ENCODE measurements at places on chromosomes 6 and 20.

DNA sequence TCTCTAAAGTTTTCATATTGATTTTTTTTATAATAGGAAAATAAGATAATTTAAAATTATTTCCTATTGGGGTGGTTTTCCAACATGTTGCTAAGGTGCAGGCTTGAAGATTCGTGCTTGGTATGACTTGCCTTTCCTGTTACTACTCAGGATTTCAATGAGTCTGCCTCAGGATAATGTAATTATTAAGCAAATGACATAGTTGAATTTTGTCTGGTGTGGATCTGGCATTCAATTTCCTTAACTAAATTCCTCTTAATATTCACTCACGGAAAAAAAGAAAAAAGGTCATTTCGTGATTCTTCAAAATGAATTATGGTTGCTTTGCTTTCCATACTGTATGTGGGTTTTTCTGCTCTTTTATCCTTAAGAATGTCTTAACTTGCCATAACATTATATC lies 9.3 kb upstream of the FILIP1 start:
- DNase-seq, result no peak

DNA sequence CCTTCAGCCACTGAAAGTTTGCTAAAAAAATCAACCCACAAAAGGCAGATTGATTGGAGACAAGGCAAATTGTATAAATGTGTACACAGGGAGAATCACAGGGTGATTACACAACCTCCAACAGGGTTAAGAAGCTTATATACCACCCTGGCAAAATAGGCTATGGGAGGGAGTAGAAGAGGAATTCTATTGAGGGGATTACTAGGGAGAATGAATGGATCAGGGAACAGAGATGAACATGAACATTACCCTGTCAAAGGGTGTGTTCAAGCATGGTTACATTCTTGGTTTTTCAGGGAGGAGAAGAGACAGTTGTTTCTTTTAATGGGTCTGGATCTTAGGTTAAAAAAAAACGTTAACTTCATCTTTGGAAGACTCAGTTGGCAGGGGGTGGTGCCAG lies 5.1 kb upstream of the MRS2 start:
- DNase-seq, result no peak

- no peak for DNase-seq
These were observed 27.6 kb downstream of the GABRR2 start for GRCh38 chr6:89287351-89288028.

DNA sequence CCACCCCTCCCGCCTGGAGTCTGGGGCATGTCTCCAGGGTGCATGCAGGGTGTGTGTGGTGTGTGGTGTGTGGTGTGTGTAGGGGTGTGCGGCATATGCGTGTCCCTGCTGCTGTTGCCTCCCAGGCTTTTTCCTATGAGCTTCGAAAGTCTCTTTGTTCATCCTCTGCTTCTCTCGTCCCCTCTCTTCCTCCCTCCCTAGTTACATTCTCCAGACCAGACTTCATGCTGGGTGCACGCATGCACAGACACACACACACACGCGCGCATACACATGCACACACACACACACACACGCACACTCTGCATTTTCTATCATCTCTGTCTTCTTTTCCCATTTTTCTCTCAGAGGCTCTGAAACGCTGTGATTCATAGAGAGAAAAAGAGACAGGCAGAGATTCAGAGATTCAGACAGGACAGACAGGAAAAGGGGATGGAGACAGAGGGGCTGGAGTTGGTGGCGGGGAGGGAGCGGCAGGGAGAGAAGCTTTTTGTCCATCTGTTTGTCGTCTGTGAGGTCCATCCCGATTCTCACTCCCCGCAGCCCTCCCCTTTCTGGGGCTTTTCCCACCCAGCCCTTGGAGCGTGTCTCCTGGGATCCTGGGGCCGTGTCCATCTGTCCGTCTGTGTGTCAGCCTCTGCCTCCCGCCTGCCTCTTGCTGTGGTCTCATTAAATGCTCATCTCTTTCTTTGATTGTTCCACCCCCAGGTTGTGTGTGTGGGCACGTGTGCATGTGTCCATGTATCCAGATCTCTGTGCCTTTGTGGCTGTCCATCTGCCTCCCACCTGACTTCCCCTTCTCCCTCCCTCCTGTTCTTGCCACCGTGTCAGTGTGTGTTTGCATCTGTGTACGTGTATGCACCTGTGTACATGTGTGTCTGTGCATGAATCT lies 62.6 kb downstream of the SRC start:
- no peak for DNase-seq

DNA sequence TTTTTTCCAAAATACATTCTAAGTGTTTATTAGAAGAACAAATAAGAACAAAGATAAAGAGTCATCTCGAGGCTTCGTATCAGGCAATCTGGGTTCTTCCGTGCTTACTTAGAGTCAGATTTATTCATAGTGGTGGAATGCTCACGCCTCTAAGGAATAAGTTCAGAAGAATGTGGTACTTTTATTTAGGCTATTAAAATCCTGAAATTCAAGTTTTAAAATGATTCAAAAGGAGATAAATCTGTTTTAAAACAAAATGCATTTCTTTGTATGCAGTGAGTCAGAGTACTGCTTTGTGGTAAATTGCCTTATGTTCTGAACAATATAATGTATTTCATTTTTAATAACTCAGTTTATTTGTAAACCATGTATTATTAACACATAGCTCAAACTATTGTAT lies 89.1 kb downstream of the FUT9 start:
- no peak for DNase-seq

GRCh38 chr20:50810063-50810462 lies 15.2 kb downstream of the BCAS4 start:
- DNase-seq, result no peak

- DNase-seq, result no peak
These were observed 3.1 kb downstream of the F13A1 start for GRCh38 chr6:6317386-6317785.

- DNase-seq, result no peak
These were observed 157.8 kb downstream of the TPBG start for GRCh38 chr6:82521369-82521768.

GRCh38 chr6:134005800-134006199 lies 46.6 kb downstream of the SLC2A12 start:
- DNase-seq, result no peak

GRCh38 chr6:132023490-132023889 lies 72.3 kb upstream of the CCN2 start:
- no peak for DNase-seq

Data from cortex of kidney (tissue), 1 donor.